ENCODE measurements at places on chromosomes 5 and 9.
A peak's percentile ranks its signal among the peaks of the same experiment; 100 is the strongest.

DNA sequence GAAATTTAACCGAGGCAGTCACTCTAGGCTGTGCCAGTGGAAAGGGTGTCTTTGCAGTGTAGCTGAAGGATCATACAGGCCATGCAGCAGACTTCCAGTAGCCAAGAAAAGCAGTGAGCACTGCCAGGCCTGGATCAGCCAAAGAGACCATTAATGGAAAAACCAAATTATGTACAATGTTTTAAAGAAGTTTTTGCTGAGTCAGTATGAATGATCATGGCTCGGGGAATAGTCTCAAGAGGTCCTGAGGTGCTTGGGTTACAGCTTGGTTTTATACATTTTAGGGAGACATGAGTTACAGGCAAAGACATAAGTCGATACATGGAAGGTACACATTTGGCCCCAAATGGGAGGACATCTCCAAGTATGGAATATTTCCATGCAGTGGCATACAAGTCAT lies 141.3 kb downstream of the YTHDC2 start:
- no peak for DNase-seq

DNA sequence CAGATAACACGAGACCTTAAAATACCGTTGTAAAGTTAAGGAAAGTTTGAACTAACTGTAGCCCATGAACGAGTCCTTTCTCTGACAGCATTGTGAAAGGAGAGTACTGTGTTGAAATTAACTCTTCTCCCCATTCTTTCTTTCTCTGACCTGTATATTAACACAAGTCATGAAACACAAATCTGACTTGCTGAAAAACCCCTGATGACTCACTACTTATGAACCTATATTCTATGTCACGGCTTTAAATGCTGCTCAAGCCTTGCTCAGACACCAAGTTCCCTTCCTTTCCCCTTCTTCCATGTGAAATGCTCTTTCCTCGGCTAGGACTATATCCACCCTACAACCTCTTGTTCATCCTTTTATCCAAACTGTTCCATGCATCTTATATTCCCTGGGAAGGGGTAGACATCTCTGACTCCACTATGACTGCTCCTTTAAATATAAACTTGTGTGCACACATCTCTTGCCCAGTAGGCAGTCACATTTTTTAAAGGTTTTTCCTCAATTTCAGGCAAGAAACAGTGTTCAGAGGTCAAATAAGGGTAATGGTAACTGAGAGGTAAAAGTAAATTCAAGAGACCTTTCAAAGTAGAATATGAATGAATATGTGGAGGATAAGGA lies 142.9 kb downstream of the NFIB start:
- DNase-seq = no peak

- no peak for DNase-seq
These were observed 125.7 kb upstream of the CLINT1 start for GRCh38 chr5:157984611-157985010.

- DNase-seq = no peak
These were observed 59.0 kb upstream of the BARX1 start for GRCh38 chr9:94014066-94014654.

GRCh38 chr5:67879620-67880510 lies 335.7 kb upstream of the PIK3R1 start:
- no peak for DNase-seq

DNA sequence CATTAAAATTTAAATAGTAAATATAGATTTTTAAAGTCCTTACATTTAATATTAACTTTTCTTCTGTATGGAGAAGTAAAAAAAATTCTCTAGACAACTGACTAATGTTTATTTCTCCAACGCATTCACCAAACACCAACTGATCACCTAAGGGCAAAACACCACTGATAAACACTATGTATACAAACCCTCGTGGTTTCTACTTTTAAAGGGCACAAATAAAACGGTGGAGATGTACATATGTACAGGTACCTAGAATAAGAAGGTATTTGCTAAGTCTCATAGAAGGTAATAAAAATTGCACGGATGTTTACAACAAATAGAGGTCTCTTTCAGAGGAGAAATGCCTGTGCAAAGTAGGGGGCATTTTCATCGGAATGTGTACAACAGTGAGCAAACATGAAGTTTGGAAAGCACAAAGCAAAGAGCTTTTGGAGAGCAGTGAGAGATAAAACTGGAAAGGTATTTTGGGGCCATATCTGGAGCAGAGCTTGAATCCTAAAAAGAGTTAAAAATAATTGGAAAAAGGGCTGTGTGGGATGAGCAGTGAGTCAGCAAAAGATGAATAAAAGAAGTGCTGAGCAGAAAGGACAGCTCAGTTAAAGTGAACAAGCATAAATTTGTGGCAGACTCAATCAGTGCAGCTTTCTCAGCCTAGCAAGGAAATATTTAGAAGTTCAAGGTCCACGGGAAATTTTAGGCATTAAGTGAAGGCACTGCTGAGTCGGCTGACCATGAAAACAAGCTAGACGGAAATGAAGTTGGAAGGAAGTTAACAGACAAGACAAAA lies 160.0 kb downstream of the TMEM161B start:
- no peak for DNase-seq

GRCh38 chr5:66498791-66499207 lies 97.4 kb upstream of the MAST4 start:
- no peak for DNase-seq

- DNase-seq = no peak
These were observed 242.6 kb upstream of the MVB12B start for GRCh38 chr9:126084008-126084407.

DNA sequence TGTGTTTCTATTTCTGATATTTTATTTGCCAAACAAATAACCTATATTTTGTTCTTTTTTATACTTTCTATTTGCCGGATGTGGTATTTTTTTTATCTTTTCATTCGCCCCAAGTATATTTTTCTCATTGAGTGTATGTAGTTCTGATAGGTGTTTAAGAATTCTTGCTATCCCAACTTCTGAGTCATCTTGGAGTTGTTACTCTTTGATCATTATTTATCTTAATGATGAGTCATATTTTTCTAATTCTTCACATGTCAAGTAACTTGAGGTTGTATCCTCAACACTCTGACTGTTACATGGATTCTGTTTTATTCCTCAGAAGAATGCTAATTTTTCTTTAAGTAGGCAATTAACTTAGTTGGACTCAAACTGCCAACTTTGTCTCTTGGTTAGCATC lies 498.1 kb downstream of the TLE1 start:
- no peak for DNase-seq

- DNase-seq = no peak
These were observed 39.9 kb downstream of the SLIT3 start for GRCh38 chr5:169260896-169261569.

- no peak for DNase-seq
These were observed 1.2 kb upstream of the NELFB start for GRCh38 chr9:137253717-137254623.

- no peak for DNase-seq
These were observed 64.6 kb downstream of the ABCA1 start for GRCh38 chr9:104863180-104863883.

- no peak for DNase-seq
These were observed 1.5 kb downstream of the CERT1 start for GRCh38 chr5:75509956-75510355.

GRCh38 chr5:127583866-127584265 lies 65.0 kb upstream of the CTXN3 start:
- no peak for DNase-seq

DNA sequence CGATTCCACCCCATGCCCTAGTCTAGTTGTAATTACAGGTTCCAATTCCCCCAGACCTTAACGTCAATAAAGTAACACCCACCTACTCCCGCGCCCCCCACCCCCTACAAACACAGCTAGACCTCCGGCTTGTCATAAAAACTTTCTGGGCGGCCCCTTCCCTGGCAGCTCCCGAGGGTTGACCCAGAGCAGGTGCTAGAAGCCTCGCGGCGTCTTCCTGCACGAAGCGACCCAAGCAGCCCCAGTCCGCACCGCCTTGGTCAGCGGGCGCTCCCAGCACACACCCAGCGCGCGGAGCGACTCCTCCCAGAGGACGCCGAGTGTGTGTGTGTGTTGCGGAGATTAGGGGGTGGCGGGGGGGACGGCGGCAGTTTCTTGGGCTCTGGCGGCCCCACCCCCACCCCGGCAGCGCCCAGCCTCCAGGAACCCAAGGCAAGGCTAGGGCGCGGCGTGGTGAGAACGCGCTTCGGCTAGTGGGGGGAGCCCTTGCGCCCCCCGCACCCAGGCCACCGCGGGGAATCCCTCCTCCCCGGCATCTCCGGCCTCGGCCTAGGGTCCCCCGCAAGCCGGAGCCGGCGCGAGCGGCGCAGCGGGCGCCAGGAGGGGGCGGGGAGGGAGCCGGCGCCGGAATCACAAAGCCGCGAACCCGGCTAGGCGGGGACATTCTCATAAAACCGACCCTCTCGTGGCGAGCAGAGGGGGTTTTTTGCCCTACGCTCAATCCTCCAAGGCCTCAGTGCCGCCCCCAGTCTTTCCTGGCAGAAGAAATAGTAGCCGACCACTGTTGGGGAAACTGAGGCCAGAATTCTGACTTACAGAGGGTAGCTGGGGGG lies 2.2 kb downstream of the PCDH1 start:
- peak; percentile 77 for DNase-seq

DNA sequence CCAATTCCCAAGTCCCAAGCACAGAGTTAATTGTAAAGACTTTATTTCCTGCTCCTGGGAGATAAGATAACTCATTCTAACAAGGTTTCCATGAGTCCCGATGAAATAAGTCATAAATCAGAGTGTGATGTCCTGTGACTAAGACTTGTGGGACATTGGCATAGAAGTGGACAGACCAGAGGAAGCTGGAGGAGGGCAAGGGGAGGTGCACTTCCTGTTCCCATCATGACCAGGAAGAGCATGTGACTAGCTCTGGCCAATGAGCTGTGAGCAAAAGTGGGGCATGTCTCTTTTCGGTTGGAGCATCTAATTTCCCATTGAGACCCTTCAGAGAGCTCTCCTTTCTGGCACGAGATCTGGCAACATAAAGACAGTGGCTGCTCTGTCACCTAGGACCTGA lies 100.4 kb downstream of the ZNF354C start:
- DNase-seq = no peak

DNA sequence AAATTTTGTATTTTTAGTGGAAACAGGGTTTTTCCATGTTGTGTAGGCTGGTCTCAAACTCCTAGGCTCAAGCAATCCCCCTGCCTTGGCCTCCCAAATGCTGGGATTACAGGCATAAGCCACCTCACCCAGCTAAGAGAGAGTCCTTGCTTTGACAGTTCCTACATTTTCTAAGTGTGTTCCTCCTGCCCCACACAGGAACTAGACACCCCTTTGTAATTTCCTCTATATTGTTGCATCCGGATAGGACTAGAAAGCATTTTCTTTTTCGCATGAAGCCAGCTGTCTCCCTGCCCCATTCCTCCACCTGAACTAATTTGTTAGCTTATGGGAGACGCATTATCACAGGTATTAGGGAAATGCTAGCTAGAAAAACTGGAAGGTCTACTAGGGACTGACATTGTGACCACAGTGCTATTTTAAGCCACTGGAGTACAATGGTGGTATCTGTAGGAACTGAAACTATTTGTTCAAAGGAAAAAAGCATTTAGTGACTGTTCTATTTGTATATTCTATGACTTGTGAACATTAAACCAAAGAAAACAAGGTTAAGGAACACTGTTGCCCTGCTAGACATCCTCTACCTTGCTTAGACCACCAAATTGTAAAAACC lies 214.1 kb downstream of the SMARCA2 start:
- no peak for DNase-seq

DNA sequence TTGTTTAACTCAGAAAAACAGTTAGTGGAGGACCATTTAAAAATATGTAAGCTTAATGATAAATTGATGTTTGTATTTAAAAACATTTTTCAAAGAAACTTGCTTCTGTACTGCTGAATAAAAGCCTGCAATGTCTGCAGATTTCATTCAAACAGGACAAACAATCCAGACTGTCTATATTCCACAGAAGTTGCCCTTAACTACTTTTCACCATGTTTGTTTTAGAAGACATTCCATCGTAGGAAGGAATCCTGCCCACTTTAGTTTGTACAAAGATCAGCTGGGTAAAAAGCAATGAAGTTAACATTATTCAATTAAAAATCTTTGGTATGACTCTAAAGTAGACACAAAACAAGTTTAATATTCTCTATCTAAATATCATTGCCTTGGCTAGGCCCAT lies 195.7 kb upstream of the CCNH start:
- DNase-seq = no peak

DNA sequence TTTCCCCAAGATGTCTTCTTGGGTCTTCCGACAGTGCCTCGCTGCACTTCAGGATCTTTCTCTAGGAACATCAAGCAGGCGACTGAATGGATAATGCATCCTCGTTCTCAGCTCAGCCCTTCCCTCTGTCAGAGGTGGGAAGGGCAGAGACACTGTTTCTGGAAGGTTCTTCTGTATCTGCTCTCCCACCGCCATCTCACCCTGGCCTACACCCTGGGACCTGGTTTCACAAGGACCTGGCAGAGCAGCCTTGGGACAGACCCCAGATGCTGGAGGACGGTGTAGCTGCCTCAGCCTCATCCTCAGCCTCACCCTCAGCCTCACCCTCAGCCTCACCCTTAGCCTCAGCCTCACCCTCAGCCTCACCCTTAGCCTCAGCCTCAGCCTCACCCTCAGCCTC lies 18.5 kb downstream of the MRPL36 start:
- DNase-seq = no peak

DNA sequence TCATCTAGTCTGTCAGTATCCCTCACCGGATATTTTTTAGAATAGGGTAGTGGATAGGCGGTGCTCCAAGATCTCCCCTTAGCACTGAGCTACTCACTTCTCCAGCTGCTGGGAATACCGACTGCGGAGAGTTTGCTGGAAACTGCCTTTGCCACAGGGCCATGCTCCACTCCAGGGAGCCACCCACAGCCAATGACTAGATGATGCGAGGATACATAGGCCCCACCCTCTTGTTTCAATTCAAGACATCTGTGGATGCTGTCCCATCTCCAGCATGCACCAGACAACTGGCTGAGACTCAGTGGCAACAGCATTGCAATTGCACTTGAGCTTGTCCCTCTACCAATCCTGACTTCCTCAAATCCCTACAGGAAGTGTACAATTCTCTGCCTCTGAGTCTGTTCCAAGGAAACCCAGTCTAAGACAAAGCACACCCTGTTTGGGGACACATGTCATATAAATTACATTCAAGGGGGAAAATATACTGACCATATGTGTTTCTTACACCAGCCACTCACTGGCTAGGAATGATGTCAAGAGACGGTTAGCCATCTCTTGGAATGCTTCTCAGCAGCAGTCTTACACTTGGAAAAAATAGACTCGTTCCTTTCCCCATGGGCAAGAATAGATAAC lies 312.6 kb upstream of the KIF2A start:
- no peak for DNase-seq

DNA sequence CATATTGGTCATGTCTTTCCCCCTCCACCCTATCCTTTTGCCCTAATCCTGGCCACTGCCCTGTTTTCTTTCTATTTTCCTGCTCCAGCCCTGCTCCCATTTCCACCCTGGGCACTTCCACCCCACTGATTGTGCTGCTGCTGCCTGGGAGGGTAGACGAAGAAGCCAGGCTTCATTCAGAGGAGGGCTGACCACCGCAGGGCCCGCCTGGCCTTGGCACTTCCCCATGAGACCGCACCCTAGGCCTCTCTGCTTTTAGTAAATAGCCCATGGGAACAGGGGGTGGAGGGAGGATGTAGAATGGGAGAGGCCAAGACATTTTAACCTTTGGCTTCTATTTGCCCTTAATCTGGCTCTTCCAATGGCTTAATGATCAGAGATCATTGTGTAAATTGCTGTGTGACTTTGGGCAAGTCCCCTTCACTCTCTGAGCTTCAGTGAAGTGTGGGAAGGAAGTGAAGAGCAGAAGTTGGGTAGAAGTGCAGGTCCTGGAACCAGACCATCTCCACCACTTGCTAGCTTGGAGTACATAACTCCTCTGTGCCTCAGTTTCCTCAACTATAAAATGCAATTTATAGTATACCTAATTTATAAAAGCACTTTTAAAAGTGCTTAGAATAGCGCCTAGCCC lies 13.6 kb upstream of the GPX3 start:
- no peak for DNase-seq

- no peak for DNase-seq
These were observed 26.9 kb downstream of the C9 start for GRCh38 chr5:39337252-39337915.
